ENCODE measurements at places on chromosomes 5 and 9.

- DNase-seq = no peak
Observed at GRCh38 chr9:16515207-16515606, 355.3 kb downstream of the BNC2 start.

GRCh38 chr5:177429248-177430040 is 3.0 kb downstream of the GRK6 start:
- peak; percentile 64 for DNase-seq

GRCh38 chr5:119342406-119342805 is 13.4 kb upstream of the TNFAIP8 start:
- no peak for DNase-seq

- DNase-seq = peak; percentile 89
Observed at GRCh38 chr9:123338710-123339665, 17.0 kb upstream of the CRB2 start.

DNA sequence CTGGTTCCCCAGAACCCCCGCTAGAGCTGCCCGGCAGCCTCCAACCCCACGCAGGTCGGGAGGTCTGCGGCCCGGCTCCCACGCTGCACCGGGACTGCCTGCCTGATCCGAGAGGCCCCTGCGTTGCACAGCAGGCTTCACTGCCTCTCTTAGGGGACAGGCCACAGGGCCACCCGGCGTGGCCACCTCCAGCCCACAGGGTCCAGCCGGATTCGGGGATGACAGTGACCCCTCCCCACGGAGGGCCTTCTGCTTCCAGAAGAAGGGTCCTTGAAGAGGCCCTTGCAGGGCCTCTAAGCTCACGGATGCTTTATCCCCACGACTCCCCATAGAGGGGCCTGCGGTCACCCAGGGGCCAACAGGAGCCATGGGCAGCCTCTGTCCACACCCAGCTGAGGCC is 66.1 kb upstream of the PPP1R26 start:
- no peak for DNase-seq
